Activated CD8-positive, alpha-beta T cell treated with anti-CD3 and anti-CD28 coated beads, Interleukin-2, amount 10 ng/mL, durations not matched to agents 7 days and 5 days (primary cell): ENCODE measurements at places on chromosomes 5 and 9. TPM values are rescaled to one million over a fixed set of nuclear protein-coding genes. Genes with fewer than 3 reads are reported as not detected.

DNA sequence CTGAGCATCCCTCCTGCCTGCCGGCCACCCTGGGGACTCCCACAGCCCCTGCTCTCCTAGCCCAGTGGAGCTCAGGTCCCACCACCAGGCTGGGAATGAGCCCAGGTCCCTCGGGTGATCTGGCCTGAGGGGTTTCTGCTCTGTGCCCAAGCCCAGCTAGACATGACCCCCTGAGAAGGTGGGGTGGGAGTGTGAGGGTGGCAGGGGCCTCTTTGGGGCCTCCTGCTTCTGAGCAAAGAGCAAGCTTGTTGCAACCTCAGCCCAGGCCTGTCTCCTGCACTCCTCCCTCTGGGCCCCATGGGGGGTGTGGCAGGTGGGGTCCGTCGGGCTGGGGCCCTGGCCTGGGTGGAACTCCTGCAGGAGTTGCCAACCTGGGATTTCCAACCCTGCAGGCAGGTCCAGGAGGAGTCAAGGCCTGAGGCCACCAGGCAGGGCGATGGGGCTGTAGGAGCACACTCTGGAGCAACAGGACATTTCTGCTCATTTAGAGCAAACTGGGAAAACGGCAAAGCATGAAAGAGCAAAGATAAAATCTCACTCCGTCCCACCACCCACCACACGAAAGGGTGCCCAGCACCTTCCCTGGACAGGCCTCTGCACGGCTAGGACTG, 11.4 kb upstream of the NRARP start:
- peaks cover 5% of the 10 kb centered on the region for H3K4me1 ChIP-seq
- no peaks in the 10 kb centered on the region for H3K27me3 ChIP-seq
- no peak overlapping the region for H3K27ac ChIP-seq
- H3K4me3 ChIP-seq, result no peak overlapping the region
- no peak for DNase-seq
- no peaks in the 10 kb centered on the region for H3K36me3 ChIP-seq

GRCh38 chr9:89387197-89387849, 69.0 kb downstream of the SECISBP2 start:
- H3K36me3 ChIP-seq, result peaks cover 90% of the 10 kb centered on the region
- DNase-seq, result no peak
- no peak overlapping the region for H3K4me3 ChIP-seq

DNA sequence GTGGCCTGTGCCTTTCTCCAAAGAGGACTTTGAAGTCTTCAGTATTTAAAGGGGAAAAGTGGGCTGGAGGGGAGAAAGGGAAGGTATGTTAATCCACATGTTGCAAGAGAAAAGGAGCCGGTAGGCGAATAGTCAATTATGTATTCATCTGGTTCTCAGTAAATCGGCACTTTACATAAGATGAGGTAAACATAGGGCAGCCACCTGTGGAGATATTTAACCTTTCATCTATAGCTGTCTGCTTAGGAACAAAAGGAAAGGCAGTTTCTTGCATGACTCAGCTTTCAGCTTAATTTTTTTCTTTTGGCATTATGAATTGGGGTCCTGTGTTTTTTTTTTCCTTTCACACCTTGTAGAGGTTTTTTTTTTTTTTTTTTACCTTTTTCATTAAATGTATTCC, 42.2 kb downstream of the FGD3 start:
- no peak for DNase-seq
- H3K36me3 ChIP-seq, result peaks cover 97% of the 10 kb centered on the region
- H3K27me3 ChIP-seq, result no peaks in the 10 kb centered on the region

- H3K4me3 ChIP-seq, result no peak overlapping the region
- no peaks in the 10 kb centered on the region for H3K36me3 ChIP-seq
- H3K27ac ChIP-seq, result no peak overlapping the region
- no peaks in the 10 kb centered on the region for H3K27me3 ChIP-seq
Measured at GRCh38 chr9:134629586-134630392, 11.8 kb upstream of the COL5A1 start.

DNA sequence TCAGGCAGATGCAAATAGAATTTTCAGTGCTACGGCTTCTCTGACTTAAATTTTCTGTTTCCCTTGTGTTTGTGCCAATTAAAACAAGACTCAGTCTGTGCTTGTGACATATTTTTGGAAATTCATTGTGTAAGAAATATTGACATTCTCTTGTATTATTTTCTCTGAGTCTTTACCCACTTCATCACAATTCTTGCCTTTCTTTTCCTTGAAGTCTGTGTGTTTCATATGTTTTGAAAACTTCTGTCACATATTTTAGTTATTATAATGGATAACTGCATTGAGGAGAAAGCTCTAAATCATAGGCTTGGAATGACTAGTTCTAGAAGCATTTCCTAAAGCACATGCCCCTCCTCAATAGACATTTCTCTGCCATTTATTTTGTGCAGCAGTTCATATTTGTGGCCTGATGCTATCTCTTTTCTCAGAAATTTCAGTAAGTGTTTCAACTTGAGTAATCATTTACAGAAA, 206.6 kb downstream of the PALM2AKAP2 start:
- no peaks in the 10 kb centered on the region for H3K27me3 ChIP-seq
- H3K4me3 ChIP-seq, result no peak overlapping the region
- no peak overlapping the region for H3K27ac ChIP-seq
- no peaks in the 10 kb centered on the region for H3K4me1 ChIP-seq
- no peak for DNase-seq

DNA sequence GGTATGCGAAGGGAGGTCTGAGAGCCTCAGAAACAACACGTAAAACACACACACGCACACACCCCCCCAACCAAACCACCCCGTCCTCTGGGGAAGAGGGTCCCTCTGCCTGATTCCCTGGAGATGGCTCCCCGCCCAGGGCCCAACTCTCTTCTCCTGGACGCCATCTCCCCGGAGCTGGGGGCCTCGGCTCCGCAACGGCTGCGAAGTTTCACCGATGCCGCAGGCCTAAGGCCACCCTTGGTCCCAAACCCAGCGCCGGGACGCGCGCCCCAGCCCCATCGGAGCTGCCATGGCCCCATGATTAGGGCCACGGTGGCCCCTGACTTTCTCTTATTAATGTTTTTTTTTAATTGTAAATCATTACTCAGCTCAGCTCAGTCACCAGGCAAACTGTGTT, 181.4 kb upstream of the TBCA start:
- no peak for DNase-seq
- peaks cover 16% of the 10 kb centered on the region for H3K4me1 ChIP-seq
- H3K4me3 ChIP-seq, result no peak overlapping the region
- no peak overlapping the region for H3K27ac ChIP-seq
- peaks cover 39% of the 10 kb centered on the region for H3K27me3 ChIP-seq

The ARAP3 gene
- 8.8 TPM for total RNA-seq

The TNFSF15 gene
- 1.1 TPM for total RNA-seq

The PCDHA11 gene
- not detected for total RNA-seq
